ENCODE measurements at places on chromosomes 3 and 15.

DNA sequence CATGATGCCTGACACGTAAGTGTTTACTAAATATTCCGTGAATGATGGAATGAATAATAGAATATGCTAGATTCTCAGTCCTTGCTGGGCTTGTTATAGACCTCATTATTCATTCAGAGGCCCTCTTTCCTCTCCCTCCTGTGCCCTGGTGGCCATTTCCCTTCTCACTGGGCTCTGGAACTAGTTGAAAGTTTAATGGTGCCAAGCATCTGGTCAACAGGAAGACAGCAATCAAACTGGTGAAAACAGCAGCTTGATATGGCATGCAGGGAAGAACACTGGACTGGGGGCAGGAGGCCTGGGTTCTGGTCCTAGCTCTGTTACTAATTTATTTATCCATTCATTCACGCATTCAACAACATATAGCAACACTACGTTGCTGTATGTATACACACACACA is 3.7 kb upstream of the APOD start:
- no peak for DNase-seq

GRCh38 chr3:62226601-62227339 is 146.6 kb downstream of the FEZF2 start:
- no peak for DNase-seq

GRCh38 chr15:45391746-45392583 is 13.6 kb upstream of the GATM start:
- DNase-seq, result no peak

DNA sequence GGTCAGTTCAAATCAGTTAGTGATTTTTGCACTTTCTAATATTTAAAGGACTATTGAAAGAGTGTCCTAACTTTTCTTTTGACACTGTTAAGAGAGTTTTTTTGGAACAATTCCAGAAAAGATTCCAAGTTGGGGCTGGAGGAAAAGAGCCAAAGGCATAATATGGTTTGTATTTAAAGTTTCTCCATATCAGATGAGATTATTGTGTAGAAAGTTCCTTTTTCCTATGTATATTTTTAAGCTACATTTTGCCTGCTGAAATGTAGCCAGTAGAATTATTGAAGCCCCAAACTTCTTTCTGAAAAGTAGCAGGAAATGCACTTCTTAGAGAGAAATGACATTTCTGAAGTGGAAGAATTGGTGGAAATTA is 136.5 kb upstream of the TSC22D2 start:
- no peak for DNase-seq

DNA sequence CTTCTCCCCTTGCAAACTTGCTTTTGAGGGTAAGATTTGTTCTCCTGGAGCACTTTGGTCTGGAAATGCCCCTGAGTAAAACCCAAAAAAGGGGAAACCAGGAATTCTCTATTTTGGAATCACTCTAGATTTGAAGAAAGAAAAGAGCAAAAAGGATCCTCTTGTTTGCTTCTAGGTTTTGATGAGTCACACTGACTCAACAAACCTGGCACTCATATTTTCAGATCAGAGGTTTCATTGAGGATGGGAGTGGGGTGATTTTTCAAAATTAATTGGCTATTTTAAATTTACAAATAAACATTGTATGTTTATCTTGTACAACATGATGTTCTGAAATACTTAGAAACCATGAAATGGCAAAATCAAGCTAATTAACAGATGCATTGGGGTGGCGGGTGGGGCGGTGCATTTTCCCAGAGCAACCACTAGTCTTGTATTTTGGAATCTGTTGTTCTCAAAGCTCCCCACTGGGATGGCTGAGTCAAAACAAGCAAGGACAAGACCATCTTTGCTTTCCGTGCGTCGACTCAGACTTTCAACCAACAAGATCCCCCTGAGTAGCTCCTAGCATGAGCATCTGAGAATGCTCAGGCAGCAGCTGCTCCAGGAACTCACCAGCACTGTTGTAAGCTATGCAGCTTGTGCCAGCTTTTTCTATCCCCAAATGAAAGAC is 451.4 kb downstream of the WDR72 start:
- no peak for DNase-seq

DNA sequence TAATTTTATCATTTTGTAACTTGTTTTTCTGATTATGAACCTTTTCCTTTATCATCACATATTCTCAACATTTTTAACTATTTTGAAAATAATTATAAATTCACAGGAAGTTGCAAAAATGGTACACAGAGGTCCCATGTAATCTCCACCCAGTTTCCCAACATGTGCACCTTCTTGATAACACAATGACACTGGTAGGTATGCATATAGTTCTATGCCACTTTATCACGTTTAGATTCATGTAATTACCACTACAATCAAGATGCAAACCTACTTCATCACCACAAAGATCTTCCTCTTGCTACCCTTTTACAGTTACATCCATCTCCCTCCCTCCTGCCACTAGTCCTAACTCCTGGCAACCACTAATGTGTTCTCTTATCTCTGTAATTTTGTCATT is 413.9 kb downstream of the SHQ1 start:
- DNase-seq, result no peak

Measured in right hindlimb (tissue), 1 donor.